ENCODE measurements at places on chromosomes 16 and 17.

- no peak for DNase-seq
These were observed 41.6 kb upstream of the TNRC6C start for GRCh38 chr17:77916703-77917481.

- no peak for DNase-seq
These were observed 6.5 kb upstream of the CARD14 start for GRCh38 chr17:80163336-80163735.

DNA sequence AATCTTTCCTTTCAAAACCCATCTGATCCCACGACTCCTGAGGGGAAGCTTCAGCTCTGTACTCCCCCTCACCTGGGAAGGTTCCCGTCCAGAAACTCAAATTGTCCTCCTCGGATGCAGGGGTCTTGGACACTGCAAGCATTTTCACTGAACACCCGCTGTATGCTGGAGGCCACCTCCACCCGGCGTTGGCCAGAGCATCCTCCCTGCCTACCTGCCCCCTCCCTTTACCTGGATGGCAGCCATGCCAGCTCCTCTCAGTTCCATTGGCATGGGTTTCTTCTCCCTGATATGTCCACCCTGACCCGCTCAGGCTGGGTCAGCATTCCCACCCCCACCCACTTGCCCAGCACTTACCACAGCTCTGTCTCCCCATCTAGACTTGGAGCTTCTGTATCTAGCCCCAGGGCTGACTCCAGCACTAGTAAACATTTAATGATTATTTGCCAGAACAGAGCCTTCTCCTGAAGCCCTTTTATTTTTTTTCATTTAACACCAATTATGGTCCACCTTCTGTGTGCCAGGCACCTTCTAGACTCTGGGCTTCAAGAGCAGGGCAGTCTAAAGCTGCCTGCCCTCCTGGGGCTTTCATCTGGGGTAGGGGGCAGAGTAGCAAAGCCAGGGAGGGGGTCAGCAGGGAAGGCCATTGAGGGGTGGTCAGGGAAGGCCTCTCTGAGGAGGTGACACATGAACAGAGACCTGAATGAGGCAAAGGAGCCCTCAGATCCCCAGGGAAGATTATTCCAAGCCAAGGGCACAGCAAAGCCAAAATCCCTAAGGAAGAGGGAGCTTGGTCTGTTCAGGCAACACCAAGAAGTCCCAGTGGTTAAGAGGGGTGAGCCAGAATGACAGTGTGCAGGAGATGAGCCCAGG, 8.9 kb upstream of the KRT19 start:
- DNase-seq, result no peak

- DNase-seq, result peak; percentile 96
These were observed at the start of gene DLX3 for GRCh38 chr17:49995055-49995738. Gene DLX3 (minus strand): TSS chr17:49995224. CDS start chr17:49994998, 226 bp downstream.

DNA sequence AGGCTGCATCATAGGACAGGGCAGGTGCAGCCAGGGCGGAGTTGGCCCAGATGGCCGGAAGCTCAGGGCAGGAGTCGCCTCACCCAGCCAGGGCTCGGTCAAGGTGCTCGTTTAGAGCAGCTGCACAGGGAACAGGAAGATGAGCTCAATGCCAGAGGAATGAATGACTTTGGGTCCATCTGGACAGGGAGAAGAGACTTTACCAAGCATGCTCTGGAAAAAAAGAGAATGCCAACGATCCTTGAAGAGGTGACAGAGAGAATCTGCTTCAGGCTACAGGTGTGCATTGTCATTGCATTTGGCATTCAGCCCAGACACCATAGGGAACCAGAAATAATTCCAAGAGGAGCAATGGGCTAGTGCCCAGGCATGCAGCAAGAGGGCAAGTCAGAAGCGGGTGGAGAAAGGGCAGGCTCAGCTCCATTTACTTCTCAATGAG, 6.7 kb upstream of the MPP3 start:
- DNase-seq, result peak; percentile 63

DNA sequence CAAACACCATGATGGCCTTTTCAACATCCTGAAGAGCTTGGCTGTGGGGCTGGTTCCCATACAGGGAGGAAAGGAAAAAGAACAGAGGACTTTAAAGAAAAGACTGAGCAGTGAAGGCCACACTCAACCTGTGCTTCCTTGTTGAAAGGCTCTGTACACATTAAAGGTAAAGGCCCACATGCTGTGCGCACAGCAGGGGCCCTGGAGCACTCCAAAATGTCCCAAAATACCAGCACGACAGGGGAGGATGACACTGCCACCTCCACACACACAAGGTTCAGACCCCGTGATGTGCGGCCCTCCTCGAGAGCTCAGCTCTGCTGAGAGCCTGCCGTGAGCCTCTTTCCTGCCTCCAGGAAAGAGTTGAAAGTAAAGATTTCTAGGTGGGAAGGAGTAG, 36.5 kb downstream of the FANCA start:
- DNase-seq, result no peak

DNA sequence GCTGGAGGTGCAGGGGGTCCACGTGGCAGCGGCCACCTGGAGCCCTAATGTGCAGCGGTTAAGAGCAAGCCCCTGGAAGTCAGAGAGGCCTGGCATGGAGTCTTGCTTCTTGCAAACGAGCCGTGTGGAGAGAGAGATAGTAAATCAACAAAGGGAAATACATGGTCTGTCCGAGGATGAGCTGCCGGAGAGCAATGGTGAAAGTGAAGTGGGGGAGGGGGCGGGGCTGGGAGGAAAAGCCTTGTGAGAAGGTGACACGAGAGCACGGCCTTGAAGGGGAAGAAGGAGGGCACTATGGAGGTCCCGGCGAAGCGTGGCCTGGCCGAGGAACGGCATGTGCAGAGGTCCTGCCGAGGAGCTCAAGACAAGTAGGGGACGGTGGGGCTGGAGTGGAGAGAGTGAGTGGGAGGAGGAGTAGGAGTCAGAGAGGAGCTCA, 6.0 kb upstream of the SERPINF1 start:
- DNase-seq, result no peak

- peak; percentile 67 for DNase-seq
These were observed 29.1 kb downstream of the LDHD start for GRCh38 chr16:75087375-75087979.

GRCh38 chr17:39277110-39277509, 51.4 kb upstream of the STAC2 start:
- DNase-seq, result no peak

- no peak for DNase-seq
These were observed 792.0 kb downstream of the KCNJ2 start for GRCh38 chr17:70961341-70961740.

GRCh38 chr17:3688852-3689261, 7.1 kb downstream of the P2RX5 start:
- DNase-seq, result no peak

DNA sequence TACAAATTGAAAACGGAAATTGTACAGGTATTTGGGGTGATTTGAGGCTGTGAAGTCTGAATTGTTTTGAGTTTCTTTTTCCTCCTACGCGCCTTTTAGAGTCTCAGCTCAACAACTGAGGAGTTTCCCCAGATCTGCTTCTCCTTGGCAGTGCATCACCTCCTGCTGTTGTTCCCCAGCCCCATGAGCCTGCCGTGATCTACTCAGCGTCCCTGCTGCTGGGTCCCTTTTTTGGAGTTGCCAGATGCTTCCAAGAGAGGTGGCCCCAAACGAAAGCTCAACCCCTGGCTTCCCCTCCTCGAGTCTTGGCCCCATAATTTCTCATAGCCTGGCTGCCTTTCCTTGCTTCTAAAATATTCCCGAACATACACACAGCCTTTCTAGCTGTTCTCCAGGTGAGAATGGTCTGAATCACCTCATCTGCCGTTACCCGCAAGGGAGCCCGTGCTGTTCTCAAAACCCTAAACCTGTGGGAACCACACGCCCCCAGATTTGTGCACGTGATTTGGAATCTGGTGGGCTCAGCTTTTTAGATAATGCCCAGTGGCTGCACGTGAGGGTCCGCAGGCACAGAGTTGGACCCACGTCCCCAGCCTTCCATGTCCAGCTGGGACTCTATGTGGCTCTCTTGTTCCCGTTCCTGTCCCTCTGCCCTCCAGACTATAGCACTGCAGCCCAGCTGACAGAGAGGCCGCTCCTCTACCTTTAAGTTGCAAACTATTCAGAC, 179.1 kb upstream of the CHMP6 start:
- no peak for DNase-seq

- no peak for DNase-seq
These were observed 229.6 kb downstream of the PARN start for GRCh38 chr16:14400285-14400977.

GRCh38 chr17:45070809-45071208, 9.7 kb downstream of the NMT1 start:
- DNase-seq, result no peak

GRCh38 chr16:66144641-66145040, 221.8 kb upstream of the CDH5 start:
- DNase-seq, result no peak
